Vagina (tissue), 2 donors: ENCODE measurements at places on chromosomes 13 and 19. TPM values are rescaled to one million over a fixed set of nuclear protein-coding genes. Genes with fewer than 3 reads are reported as not detected.

- peaks cover 38% of the 10 kb centered on the region for H3K4me1 ChIP-seq
- peak overlapping the region; percentile 20 for H3K27ac ChIP-seq
- H3K36me3 ChIP-seq, result peaks cover 3% of the 10 kb centered on the region
- no peaks in the 10 kb centered on the region for H3K27me3 ChIP-seq
- no peak overlapping the region for H3K4me3 ChIP-seq
- DNase-seq, result no peak
Measured at GRCh38 chr13:113545455-113545930, 39.1 kb upstream of the TFDP1 start.

GRCh38 chr19:9729162-9729561 lies 39.4 kb downstream of the ZNF846 start:
- H3K4me1 ChIP-seq, result no peaks in the 10 kb centered on the region
- H3K36me3 ChIP-seq, result no peaks in the 10 kb centered on the region
- H3K4me3 ChIP-seq, result no peak overlapping the region
- H3K27me3 ChIP-seq, result no peaks in the 10 kb centered on the region

DNA sequence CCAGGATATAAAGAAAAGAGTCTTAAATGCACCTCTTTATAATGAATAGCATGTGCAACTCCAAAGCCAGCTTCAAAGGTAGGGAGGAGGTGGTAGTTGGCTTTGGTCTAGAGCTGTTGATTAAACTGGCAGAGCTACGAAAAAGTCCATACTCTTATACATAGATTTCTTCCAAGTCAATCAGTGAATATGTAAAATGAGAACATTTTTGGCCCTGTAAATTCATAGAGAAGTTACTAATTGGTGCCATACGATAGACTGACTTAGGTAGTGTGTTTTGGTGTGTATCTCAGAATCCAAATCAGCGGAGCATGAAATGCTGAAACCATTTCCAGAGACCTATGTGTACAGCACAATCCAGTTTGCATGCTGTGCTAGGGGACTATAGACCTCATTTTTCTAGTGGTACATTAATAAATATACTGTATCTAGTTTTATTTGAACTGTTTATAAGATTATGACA lies 17.1 kb upstream of the DPY19L3 start:
- DNase-seq, result no peak
- H3K27me3 ChIP-seq, result no peaks in the 10 kb centered on the region
- H3K27ac ChIP-seq, result no peak overlapping the region

CGB1 gene
- total RNA-seq, result not detected

CACNG7 gene
- total RNA-seq, result not detected

CEACAM19 gene
- total RNA-seq, result 7.1 TPM

- peaks cover 28% of the 10 kb centered on the region for H3K4me1 ChIP-seq
- DNase-seq, result no peak
- H3K36me3 ChIP-seq, result no peaks in the 10 kb centered on the region
Measured at GRCh38 chr13:29589234-29589633, 6.3 kb downstream of the SLC7A1 start.

GRCh38 chr19:43936188-43936587 lies 1.1 kb upstream of the ZNF45 start:
- H3K27ac ChIP-seq, result no peak overlapping the region
- no peaks in the 10 kb centered on the region for H3K27me3 ChIP-seq
- H3K4me1 ChIP-seq, result peaks cover 20% of the 10 kb centered on the region
- H3K36me3 ChIP-seq, result peaks cover 21% of the 10 kb centered on the region
- no peak for DNase-seq
- H3K4me3 ChIP-seq, result no peak overlapping the region

ZNF793 gene
- total RNA-seq, result 3.7 TPM

- H3K4me3 ChIP-seq, result no peak overlapping the region
- no peaks in the 10 kb centered on the region for H3K4me1 ChIP-seq
- H3K27ac ChIP-seq, result no peak overlapping the region
- H3K27me3 ChIP-seq, result no peaks in the 10 kb centered on the region
- no peaks in the 10 kb centered on the region for H3K36me3 ChIP-seq
Measured at GRCh38 chr13:54029226-54029625, 1000.6 kb downstream of the OLFM4 start.
